ENCODE measurements at places on chromosomes 16 and 17. TPM values are rescaled to one million over a fixed set of nuclear protein-coding genes. Genes with fewer than 3 reads are reported as not detected.

The SLC16A11 gene
- not detected for total RNA-seq

The ZNF423 gene
- 42.3 TPM for total RNA-seq

The MTMR4 gene
- total RNA-seq: 39.8 TPM

The CD7 gene
- total RNA-seq: not detected

The KRT28 gene
- not detected for total RNA-seq
